ENCODE measurements at places on chromosomes 6 and 20. TPM values are rescaled to one million over a fixed set of nuclear protein-coding genes. Genes with fewer than 3 reads are reported as not detected.

Gene ENPP3
- total RNA-seq: not detected

Gene KCNK5
- not detected for total RNA-seq

Gene BACH2
- 1.5 TPM for total RNA-seq

Gene SPAG4
- 18.6 TPM for total RNA-seq

Gene MMP24
- 1.0 TPM for total RNA-seq

Gene CRISP3
- not detected for total RNA-seq

Gene TFAP2A
- total RNA-seq: not detected

Gene BNIP5
- total RNA-seq: not detected

Gene TP53TG5
- not detected for total RNA-seq

Gene RSPO3
- 1.2 TPM for total RNA-seq

Gene PROCR
- 37.7 TPM for total RNA-seq

Gene STMND1
- total RNA-seq: not detected

Gene SMIM29
- 28.6 TPM for total RNA-seq

Gene GSTA3
- total RNA-seq: not detected

Gene ARFGEF3
- total RNA-seq: 1.1 TPM

Gene RAD21L1
- total RNA-seq: 0.59 TPM

Gene SCP2D1
- not detected for total RNA-seq

Gene HLA-DRB1
- total RNA-seq: not detected
